Activated CD4-positive, alpha-beta T cell treated with anti-CD3 and anti-CD28 coated beads for 24 hours (primary cell): ENCODE measurements at places on chromosomes 2 and 18.

DNA sequence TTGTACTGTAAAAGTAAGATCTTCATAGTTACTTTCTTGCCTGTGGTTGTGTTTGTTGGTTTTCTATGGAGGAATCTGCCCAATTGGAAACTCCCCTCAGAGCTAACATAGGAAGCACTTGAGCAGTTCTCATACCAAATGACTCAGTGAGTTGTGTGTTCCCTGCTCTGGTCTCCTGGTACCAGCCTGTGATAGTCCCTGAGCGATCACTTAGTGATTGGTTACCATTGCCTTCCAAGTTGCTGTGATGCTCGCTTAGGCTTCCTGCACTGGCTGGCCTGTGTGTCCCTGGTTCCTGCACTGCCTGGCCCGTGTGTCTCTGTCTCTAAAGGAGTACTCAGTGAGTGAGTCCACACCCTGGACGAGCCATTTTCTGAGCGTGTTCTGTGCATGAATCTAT, 133.0 kb downstream of the MAP4K4 start:
- DNase-seq, result no peak

DNA sequence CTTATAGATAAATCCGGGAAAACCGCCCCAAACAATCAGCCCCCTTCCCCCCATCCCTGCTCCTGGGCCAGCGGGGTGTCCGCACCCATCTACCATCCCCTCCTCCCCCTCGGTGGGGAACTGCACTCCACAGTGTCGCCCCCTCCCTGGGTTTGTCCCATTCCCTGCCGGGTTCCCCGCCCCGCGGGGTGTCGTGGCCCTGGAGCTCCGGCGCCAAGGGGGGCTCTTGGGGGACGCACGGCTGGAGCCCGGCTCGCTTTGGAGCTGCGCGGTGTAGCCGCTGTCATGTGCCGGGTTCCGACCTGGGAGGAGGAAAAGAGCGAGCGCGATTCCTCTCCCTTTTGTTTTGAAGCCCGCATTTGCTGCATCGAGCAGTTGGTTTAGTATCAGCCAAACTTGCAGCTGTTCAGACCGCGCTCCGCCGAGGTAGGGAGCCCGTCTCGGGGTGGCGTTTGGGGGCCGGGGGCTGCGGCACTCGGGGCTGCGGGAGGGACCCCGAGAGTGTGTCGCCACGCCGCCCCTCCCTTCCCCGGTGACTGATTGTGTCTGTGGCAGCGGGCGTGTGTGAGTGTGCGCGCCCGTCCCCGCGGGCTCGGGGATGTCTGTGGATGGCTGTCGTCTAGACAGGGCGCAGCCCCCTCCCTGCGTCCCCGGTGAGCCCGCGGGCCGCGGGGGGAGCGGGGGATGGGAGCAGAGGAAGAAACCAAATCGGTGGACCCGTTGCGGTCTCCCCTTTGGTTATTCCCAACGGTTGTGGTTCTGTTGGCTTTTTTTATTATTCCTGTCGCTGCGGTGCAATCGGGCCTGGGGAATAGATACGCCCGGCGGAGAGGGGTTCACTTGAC, 797 bp downstream of the CTIF start:
- DNase-seq, result no peak

- no peak for DNase-seq
These were observed 97.0 kb downstream of the RNF144A start for GRCh38 chr2:7014174-7014640.

GRCh38 chr18:66048406-66048805, 297.6 kb downstream of the CDH7 start:
- no peak for DNase-seq

DNA sequence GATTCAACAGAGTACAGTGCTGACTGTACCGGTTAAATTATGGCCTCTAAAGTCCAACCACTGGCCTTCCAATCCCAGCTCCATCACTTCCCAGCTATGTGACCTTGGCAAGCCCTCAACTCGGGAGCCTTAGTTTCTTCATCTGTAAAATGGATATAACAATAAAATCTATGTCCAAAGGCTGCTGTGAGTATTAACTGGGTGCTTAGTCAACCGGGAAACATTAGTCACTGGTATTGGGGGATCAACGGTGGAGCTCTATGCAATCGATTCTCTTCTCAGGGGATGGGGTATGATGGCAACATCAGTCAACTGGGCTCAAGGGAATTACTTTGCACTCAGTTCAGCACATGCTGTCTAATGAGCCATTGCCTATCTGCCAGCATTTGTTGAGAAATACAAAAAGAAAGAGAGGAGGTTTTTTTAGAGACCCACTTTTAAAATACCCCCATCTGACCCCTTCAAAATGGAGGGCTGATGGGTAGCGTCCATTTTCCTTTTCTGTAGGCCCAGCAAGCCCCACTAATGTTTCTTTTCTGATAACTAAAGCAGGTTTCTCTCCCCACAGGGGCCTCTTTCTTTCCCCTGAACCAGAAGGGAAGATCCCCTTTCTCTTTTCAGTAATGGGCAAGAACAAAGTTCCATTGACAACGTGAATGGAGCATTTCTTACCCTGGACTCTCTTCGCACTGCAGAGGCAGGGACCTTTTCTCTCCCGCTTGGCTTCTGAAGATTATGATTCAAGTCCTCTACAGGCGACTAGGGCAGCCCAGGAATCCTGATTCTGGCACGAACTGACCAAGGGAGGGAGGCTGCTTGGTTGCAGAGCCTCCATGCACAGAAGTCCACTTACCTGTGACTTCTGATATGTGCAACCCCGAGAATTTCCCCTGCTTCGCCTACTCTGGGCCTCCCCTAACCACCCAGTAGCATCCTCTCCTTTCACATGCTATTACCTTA, 8.7 kb upstream of the AGFG1 start:
- no peak for DNase-seq
